ENCODE measurements at places on chromosomes 7 and 10. TPM values are rescaled to one million over a fixed set of nuclear protein-coding genes. Genes with fewer than 3 reads are reported as not detected.

DNA sequence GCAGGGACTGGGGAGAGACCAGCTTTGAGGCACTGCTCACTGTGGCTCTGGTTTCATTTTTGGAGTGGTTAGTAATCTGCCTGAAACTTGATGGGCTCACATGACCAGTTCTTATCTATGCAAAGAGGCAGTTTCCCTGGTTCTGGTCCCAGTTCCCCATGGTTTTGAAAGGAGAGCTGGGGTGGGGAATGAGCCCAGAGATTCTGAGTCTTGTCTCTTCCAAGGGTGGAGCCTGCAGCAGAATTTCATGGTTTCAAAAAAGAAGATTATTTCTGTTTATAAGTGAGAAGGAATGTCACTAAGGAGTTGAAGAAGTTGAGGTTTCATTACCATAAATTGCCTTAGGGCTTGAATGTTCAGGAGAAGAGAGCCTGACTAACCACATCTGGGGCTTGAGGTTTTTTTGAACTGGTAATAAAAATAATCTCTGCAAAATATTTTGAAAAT is 190.2 kb upstream of the HABP2 start:
- no peaks in the 10 kb centered on the region for H3K27me3 ChIP-seq
- peak; percentile 70 for DNase-seq
- no peak overlapping the region for H3K27ac ChIP-seq
- no peak overlapping the region for H3K4me3 ChIP-seq
- peaks cover 6% of the 10 kb centered on the region for H3K4me1 ChIP-seq

DNA sequence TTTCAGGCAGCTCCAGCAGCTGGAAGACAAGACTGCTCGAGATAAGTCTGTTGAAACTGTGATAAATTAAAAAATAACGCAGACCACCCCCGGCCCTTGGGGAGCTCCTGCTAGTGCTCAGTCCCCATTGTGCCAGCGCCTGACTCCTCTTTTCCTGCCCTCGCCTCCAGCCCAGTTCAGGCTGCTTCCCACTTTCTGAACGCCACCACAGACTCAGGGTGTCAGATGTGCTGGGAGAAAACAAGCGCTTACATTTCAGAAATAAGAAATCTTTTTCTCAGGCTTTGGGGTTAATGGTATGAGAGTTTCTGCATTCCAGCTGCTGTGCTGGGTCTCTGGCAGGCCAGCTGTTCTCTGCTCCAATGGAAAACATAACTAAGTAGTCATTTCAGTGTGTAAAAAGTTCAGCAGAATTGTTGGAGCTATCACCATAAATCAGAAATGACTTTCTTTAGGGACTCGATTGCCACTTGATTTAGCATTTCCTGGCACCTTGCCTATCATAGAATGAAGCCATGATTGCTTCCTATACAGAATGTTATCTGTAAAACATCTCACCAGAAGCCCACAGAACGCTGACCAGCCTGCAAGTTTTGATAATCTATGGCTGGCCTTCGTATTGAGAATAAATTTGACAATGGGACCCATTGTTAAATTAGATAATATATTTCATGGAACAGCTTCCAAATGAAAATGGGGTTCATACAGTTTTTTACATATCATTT is 257.0 kb upstream of the ZNF32 start:
- no peaks in the 10 kb centered on the region for H3K36me3 ChIP-seq
- no peaks in the 10 kb centered on the region for H3K4me1 ChIP-seq
- no peak for DNase-seq
- H3K27me3 ChIP-seq = peaks cover 66% of the 10 kb centered on the region
- H3K4me3 ChIP-seq = no peak overlapping the region

GRCh38 chr10:33224251-33224965 is 110.1 kb downstream of the NRP1 start:
- no peak for DNase-seq
- peaks cover 7% of the 10 kb centered on the region for H3K36me3 ChIP-seq
- H3K27ac ChIP-seq = no peak overlapping the region
- H3K4me1 ChIP-seq = 0 out of 2 replicates have a peak, but pooled peaks cover 1% of the 10 kb centered on the region
- H3K27me3 ChIP-seq = no peaks in the 10 kb centered on the region

DNA sequence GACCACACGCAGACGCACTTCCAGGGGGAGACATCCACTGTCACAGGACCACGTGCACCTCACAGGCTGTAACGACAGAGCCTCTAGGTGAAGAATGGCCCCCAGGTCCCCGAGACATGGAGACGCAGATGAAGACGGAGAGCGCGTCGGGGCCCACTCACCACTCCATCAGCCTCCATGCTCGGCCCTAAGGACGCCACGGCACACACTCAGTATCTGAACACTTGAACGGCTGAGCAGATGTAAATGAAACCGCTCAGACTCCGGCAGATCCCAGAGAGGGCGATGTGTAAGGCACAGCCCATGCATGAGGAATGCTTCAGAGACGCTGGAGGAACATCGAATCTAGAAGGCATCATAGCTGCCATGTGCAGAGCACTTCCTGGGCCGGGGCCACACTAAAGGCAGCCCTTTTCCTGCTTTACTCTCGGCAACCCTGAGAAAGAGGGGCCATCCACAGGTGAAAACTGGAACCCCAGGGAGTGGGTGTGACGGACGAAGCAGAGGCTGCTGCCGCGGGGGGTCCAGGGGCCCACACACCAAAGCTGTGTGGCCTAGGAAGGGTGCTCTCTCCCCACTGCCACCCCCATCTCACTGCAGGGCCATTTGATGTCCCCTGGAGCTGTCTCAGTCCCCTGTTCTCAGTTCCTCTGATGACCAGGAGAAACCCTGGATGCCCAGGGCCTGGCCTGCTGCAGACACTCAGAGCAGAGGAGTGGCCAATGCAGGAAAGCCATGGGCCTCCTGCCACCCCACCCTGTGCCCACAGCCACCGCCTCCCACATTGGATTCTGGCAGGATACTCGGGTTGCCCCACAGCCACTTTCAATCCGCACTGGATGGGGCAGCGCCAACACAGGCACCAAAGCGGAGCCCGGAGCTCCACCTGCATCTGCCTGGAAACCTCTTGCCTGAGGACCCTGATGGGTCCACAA is 253.8 kb downstream of the MAD1L1 start:
- DNase-seq = no peak
- no peak overlapping the region for H3K27ac ChIP-seq
- no peaks in the 10 kb centered on the region for H3K36me3 ChIP-seq
- H3K4me3 ChIP-seq = no peak overlapping the region
- no peaks in the 10 kb centered on the region for H3K27me3 ChIP-seq
- H3K4me1 ChIP-seq = no peaks in the 10 kb centered on the region

DNA sequence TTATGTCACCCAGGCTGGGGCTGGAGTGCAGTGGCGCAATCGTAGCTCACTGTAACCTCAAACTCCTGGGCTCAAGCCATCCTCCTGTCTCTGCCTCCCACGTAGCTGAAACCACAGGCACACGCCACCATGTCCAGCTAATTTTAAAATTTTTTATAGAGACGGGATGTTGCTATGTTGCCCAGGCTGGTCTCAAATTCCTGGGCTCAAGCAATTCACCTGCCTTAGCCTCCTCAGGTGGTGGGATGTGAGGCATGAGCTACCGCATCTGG is 123.2 kb upstream of the PARD3 start:
- DNase-seq = no peak
- H3K4me1 ChIP-seq = no peaks in the 10 kb centered on the region
- H3K27ac ChIP-seq = no peak overlapping the region
- no peak overlapping the region for H3K4me3 ChIP-seq

GRCh38 chr7:52925332-52925731 is 110.1 kb upstream of the POM121L12 start:
- no peak overlapping the region for H3K27ac ChIP-seq
- no peaks in the 10 kb centered on the region for H3K36me3 ChIP-seq
- peaks cover 6% of the 10 kb centered on the region for H3K27me3 ChIP-seq

GRCh38 chr7:138801256-138801655 is 3.3 kb upstream of the ATP6V0A4 start:
- no peaks in the 10 kb centered on the region for H3K27me3 ChIP-seq
- H3K36me3 ChIP-seq = no peaks in the 10 kb centered on the region
- DNase-seq = no peak
- no peaks in the 10 kb centered on the region for H3K4me1 ChIP-seq
- H3K4me3 ChIP-seq = no peak overlapping the region
- H3K27ac ChIP-seq = no peak overlapping the region

DNA sequence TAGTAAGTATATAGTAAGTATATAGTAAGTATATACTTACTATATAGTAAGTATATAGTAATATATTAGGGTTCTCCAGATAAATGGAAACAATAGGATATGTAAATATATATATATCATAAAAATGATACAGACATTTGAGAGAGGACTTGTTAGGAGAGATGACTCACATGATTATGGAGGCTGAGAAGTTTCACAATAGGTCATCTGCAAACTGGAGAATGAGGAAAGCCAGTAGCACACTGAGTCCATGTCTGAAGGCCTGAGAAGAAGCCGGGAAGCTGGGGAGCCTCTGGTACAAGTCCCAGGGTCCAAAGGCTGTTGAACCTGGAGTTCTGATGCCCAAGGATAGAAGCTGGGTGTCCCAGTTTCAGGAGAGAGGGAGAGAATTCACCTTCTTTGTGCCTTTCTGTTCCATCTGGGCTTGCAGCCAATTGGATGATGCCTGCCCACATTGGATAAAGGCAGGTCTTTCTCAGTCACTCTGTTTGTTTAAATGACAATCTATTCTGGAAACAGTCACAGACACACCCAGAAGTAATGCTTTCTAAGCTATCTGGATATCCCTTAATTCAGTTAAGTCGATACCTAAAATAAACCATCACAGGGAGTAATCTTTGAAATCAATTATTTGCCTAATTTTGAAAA is 205.5 kb upstream of the CDC14C start:
- no peaks in the 10 kb centered on the region for H3K27me3 ChIP-seq
- H3K36me3 ChIP-seq = no peaks in the 10 kb centered on the region
- H3K4me1 ChIP-seq = no peaks in the 10 kb centered on the region
- H3K4me3 ChIP-seq = no peak overlapping the region
- DNase-seq = no peak

DNA sequence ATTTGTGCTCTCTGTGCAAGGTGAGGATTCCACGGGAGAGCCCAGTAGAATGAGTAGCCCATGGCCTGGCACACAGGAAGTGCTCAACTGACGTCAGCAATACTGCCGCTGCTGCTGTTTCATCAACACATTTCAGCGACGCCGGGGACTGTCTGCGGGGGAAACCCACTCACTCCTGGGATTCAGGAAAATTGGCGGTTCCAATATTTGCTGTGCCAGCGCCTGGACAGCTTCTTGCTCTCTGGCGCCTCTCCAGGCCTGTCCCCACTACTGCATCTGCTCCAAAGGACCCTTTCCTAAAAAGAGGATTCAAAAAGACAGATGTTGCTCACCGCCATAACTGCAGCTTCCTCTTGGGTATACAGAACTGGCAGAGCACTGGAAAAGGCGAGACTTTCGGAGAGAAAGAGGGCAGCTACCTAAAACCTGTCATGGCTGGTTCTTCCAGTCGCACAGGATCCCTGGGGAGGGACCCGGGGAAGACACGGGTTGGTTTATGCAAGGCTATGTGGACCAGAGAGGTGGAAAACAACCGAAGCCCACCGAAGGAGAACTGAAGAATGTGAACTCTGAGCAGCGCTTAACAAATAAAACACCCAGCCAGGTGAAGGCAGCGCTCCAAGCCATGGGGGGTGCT is 39.7 kb upstream of the ENO4 start:
- H3K27ac ChIP-seq = no peak overlapping the region
- peaks cover 26% of the 10 kb centered on the region for H3K27me3 ChIP-seq
- no peaks in the 10 kb centered on the region for H3K4me1 ChIP-seq
- no peak for DNase-seq
- H3K4me3 ChIP-seq = peak overlapping the region; percentile 27

GRCh38 chr7:23783115-23783514 is 73.1 kb downstream of the STK31 start:
- H3K27ac ChIP-seq = no peak overlapping the region
- no peak for DNase-seq
- no peak overlapping the region for H3K4me3 ChIP-seq
- H3K27me3 ChIP-seq = no peaks in the 10 kb centered on the region
- no peaks in the 10 kb centered on the region for H3K4me1 ChIP-seq

The NKX2-3 gene
- total RNA-seq = not detected

The TMEM184A gene
- total RNA-seq = 21.4 TPM

The TMEM229A gene
- not detected for total RNA-seq

The LRIT1 gene
- not detected for total RNA-seq

The GBX1 gene
- total RNA-seq = not detected
